ENCODE measurements at places on chromosomes 7 and 10.

GRCh38 chr10:1362589-1363445, 306.6 kb downstream of the WDR37 start:
- no peak for DNase-seq

- DNase-seq: no peak
These were observed 13.4 kb downstream of the HIP1 start for GRCh38 chr7:75725306-75725705.

DNA sequence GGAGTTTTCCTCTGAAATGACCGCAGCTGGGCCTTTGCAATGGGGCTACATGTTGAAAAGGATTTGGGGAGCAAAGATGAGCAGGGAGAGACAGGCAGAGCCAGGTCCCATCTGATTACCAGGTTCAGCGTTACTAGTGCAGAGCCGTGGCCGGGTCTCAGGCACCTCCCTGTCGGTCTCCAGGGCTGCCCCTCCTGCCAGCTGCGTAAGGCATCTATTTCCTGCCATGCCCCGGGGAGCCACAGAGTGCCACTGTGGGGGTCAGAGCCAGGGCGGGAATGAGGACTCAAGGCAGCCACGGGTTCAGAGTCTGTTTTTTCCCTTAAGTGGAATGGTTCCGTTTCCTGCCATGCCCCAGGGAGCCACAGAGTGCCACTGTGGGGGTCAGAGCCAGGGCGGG, 382.6 kb upstream of the SHH start:
- DNase-seq: no peak

DNA sequence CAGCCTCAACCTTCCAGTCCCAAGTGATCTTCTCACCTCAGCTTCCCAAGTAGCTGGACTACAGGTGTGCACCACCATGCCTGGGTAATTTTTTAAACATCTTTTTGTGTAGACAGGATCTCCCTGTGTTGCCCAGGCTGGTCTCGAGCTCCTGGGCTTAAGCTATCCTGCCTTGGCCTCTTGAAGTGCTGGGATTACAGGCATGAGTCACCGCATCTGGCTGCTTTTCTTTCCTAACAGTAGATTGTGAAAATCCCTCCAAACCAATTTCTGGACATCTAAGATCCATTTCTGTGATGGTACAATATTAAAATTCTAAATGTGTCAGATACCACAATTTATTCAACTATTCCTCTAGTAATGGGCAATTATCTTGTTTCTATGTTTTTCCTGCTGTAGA, 38.7 kb downstream of the RAB18 start:
- peak; percentile 31 for DNase-seq

DNA sequence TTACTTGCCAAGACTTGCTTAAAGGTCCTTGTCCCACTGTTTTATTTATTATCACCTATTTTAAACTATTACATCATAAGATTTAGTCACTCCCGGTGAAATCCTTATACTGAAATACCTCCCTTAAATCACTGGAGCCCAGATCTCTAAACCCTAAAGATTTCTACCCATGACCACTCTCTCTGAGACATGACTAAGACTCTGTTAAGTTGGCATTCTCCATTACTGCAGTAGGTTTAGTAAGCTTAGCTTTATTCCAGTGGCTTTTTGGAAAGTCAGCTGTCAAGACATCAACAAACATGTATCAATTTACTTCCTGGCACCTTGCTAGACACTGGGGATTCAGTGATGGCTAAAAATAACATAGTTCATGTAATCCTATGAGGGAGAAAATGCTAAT, 874.2 kb downstream of the KCNMA1 start:
- no peak for DNase-seq

GRCh38 chr7:32217341-32218153, 147.3 kb upstream of the PDE1C start:
- DNase-seq: no peak

DNA sequence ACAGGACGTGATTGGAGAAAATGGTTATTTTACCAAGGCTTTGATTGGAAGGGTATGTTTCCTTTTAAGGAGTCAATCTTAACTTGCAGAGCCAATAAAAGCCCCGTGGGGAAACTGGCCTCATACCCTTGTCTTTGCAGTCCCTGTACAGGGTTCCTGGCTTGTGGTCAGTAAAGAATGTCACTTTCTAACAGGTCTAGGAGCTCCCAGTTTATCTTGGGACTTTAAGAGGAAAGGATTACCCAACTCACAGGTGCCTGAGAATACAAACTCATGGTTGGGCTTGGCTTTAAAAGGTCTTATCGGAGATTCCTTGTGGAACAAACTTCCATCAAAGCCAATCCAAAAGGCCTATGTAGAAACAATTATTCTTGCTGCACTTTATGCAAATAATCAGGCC, 221.8 kb downstream of the PHF14 start:
- no peak for DNase-seq

DNA sequence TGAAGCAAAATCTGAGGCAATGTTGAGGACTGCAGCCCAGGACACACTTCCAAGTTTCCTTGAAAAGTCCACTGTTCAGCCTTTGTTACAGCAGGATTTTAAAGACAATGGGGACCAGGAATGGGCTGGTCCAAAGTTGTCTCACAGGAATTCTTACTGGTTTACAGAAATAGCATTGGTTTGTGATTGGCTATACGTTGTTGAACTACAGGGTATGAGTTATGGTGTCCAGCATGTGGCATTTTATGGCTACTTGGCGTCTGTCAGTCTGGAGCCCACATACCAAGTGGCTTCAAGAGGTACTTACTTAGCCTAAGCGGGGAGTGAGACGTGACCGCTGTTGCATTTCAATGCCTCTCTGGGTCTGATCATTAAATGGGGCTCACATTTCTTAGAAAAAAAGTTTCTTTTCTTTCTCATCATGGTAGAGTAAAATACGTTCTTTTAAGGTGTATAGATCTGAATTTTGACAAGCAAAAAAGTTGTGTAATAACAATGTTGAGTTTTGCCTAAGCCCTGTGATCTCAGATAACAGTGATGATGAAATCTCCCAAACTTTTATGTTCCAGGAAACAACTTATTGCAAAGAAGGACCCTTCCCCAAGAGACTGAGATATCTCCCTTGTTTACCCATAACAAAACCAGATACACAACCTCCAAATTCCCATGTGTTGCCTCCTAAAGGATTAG, 100.0 kb upstream of the TRIM24 start:
- DNase-seq: no peak

GRCh38 chr10:104332243-104333031, 5.8 kb downstream of the ITPRIP start:
- peak; percentile 63 for DNase-seq

- peak; percentile 67 for DNase-seq
These were observed 108.1 kb upstream of the AGR3 start for GRCh38 chr7:16989811-16990413.

GRCh38 chr7:73976761-73977618, 51.0 kb upstream of the ELN start:
- peak; percentile 87 for DNase-seq

GRCh38 chr7:40156988-40157387, 22.2 kb downstream of the SUGCT start:
- DNase-seq: no peak

DNA sequence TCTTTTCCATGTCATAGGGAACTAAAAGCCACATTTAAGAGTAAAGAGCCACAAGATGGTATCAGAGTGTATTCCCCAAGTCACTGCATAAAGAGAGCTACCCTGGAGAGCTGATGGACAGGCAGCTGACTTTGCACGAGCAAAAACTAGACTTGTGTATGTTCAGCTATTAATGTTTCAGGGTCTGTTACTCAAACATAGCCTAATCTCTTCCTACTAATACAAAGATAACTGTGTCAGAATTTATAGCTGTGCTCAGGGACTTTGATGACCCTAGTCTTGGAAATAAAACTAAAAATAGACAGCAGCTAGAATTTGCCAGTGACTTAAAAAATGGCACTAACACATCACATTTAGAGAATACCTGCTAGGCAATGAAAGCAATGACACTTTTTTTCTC, 45.5 kb upstream of the LRRTM3 start:
- no peak for DNase-seq

- no peak for DNase-seq
These were observed 178.8 kb downstream of the ARL4A start for GRCh38 chr7:12866207-12866606.

GRCh38 chr7:36763132-36763816, 39.0 kb upstream of the AOAH start:
- peak; percentile 21 for DNase-seq

DNA sequence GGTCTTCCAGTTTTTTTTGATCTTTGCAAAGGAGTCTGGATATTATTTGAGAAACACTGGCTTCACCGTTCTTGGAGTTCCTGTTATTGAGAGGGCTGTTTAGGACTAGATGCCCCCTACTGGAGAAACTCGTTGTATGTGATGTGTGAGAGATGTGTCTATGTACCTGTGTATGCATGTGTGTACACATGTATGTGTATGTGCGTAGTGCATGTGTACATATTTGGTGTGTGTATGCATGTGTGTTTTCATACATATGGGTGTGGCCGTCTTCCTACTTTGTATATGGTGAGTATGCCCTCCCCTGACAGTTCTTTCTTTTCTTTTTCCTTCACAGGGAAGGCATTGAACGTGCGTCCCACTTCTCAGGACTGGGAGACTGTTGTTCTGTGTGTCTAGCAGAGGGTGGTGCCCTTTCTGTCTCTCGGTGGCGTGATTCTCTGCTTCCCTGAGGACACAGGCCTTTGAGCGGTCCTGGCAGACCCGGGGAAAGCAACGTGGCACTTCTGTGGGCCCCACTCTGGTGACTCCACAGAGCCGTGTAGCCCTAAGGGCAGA, 3.0 kb upstream of the CALHM3 start:
- peak; percentile 55 for DNase-seq

- DNase-seq: peak; percentile 82
These were observed 91.0 kb upstream of the KMT2E start for GRCh38 chr7:104923010-104923421.

DNA sequence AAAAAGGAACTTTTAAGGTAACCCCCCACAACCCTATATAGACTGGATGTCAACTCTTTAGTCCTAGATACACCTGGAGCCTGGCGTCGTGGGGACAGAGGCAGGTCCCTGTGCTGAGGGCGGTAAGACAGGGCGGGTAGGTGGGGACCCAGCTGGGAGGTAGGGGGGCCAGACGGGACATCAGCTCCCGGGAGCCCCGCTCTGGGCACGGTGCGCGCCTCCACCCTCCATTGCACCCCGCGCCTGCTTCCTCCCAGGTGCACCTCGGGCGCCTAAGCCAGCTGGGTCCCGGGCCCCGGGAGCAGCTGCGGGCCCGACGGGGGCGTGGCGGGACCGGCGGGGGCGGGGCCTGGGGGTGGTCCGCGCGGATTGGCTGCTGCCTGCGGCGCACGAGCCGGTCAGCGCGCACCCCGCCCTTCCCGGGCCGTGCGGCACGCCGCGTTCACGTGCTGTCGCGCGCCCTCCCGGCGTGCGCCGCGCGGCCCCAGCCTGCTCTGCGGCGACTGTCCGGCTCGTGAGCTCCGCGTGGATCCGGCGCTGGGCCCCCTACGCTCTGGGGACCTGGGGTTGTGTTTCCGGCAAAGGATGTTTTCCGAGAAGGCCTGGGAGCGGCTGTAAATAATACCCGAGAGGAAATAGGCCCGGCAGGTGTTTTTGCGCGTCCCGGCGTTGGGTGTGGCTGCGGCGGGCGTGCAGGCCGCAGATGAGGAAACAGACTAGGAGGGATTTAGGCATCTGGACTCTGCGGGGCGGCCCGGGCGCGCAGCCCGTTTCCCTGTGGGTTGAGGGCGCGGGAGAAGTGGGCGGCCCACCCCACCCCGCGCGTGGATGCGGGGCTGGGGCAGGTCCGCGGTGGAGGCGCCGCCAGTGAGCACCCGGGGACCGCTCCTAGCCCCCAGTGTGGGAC, 39.1 kb upstream of the PFKFB3 start:
- peak; percentile 88 for DNase-seq

- peak; percentile 54 for DNase-seq
These were observed 192.0 kb downstream of the ADAM12 start for GRCh38 chr10:126196281-126196680.

- DNase-seq: no peak
These were observed 326.2 kb upstream of the POT1 start for GRCh38 chr7:125255810-125256209.

- DNase-seq: peak; percentile 65
These were observed 3.7 kb upstream of the CAV1 start for GRCh38 chr7:116521046-116521664.

DNA sequence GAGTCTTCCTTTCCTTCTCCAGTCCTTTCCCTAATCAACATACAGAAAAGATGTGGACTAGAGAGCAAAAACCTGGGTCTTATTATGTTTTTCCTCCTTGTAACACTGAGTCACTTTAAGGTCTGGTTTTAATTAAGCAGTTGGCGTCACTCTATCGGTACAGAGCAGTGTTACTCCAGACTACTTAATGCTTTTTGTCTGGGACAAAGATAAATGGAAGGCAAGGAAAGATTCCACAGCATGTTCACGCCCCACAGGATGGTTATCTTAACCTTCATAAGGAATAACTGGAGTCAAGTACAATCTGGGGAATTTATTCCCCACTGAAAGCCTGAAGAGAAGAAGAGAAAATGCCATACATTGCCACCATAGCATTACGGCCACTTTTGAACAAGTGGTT, 145.7 kb downstream of the ELAPOR2 start:
- DNase-seq: peak; percentile 96

- no peak for DNase-seq
These were observed 551.1 kb downstream of the TFEC start for GRCh38 chr7:115479448-115479847.

- DNase-seq: peak; percentile 9
These were observed 29.8 kb upstream of the WAC start for GRCh38 chr10:28503114-28503513.

- DNase-seq: no peak
These were observed 35.8 kb downstream of the ZFAND2A start for GRCh38 chr7:1124164-1124563.

DNA sequence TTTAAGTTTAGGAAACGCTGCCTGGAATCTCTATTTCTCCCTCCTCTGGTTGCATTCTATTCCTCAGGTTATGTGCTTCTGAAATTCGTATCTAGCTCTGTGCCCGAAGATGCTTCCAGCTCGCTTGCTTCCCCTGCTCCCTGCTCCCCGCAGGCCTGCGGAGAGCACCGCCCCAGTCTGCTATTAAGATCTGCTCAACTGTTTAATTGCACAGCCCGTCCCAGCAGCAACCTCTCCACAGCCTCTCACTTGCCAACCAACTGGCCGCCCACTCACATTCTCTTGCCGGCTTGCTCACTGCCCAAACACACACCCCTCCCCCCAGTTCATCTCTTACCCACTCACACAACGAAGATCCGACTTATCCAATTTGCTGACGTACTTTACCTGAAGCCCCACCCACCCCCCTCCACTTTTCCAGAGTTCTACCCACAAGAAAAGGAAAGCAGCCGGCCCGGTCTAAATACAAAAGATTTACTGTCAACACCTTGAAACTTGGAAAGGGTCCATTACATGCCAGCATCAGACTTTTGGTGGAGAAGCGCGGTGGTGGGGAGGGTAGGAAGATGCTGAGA, 167.3 kb upstream of the KLF14 start:
- DNase-seq: peak; percentile 92

Data from fibroblast of skin of right biceps (primary cell).